T follicular helper cell (primary cell): ENCODE measurements at places on chromosomes 6 and 20.

DNA sequence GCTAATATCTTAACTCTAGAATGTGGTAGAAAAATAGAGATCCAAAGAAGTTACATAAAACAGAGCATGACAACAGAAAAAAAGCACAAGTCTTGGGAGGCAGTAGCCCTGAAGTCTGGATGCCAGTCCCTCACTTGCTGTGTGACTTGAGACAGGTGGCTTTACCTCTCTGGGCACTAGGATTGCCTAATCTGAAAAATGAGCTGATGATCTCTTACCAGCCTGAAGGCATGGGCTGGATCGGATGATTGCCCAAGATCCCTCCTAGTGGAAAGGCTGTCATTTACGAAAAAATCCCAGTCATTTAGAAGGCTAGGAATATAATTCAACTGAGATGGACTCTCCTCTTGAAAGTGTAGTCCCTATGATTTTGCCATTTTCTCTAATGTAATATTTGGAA lies 10.9 kb upstream of the GCM1 start:
- DNase-seq = no peak

DNA sequence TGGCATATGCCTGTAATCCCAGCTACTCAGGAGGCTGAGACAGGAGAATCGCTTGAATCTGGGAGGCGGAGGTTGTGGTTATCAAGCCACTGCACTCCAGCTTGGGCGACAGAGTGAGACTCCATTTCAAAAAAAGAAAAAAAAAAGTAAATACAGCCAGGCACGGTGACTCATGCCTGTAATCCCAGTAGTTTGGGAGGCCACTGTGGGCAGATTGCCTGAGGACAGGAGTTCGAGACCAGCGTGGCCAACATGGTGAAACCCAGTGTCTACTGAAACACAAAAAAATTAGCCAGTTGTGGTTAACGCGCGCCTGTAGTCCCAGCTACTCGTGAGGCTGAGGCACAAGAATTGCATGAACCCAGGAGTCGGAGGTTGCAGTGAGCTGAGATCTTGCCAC lies 1.5 kb upstream of the NINL start:
- DNase-seq = no peak

DNA sequence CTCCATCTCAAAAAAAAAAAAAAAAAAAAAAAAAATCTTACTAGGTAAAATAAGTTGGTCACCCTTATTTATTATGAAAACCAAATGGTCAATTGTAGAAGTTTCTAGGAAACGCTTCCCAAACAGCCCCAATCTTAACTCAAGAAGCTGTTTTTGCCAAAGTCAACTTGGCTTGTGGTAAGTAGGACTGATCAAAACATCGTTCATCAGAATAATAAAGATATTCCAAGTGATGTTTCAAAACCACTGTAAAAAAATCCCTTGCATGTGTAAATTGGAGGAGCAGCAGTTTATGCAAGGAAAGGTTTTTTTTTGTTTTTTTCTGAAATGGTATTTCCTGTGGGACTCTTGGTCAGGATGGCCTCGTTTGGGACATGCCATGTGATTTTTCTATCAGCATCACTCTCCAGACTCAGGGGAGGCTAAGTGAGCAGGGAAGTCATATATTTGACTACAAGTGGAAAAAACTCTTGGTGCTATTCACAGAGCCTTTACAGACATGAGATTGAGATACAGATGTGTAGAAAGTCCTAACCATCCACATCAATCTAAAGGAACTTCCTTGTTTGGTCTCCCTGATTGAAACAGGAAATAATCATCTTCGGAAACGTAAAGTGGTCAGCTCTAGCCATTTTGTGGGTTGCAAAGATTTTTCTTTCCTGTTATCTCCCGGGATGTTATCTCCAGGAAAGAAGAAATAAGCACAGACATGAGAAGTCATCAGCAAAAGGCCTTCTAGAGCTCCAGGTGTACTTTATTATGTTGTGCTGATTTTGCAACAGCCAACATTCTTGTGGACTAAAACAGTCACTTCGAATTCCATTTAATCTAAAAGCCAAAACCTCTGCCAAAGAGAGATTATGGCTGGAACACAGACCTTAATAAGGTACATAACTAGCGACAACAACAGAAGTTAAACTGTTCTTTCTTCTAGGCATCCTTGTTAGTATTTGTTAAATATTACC lies 177.8 kb downstream of the EDN1 start:
- no peak for DNase-seq

- no peak for DNase-seq
These were observed 526.8 kb downstream of the CD109 start for GRCh38 chr6:74222768-74223333.

DNA sequence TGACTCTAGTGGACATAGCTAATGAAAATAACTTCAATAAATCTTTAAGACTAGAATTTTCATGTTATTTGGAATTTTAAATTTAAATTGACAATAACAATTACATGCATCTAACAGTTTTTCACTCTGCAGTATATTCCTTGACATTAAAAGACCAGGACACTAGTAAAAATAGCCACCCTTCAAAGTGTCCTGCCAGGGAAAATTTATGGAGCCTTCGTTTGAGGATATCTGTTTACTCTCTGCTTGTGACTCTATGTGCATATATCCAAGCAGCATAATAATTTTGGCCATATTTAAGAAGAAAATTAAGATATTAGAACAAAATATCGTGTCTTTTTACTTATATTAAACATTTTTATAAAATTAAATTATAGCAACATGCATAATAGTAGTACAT lies 58.8 kb upstream of the NKAIN2 start:
- DNase-seq = no peak

DNA sequence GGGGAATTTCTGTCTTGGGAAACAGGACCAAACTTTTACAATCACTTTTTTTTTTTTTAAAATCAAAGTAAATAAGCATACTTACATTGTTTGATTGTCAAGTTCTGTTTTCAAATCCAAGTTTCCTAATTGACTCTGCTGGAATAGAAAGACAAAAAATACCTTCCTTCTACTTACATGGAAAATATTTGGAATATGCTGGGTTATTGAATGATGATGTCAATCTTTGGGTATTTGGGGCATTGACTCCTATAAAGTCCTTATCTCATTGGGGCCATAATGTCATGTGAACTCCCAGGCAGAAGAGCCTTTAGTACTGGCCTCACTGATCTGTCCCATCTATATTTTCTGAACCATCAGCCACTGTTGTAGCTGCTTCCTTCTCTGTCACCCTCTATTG lies 122.6 kb upstream of the NOX3 start:
- no peak for DNase-seq

DNA sequence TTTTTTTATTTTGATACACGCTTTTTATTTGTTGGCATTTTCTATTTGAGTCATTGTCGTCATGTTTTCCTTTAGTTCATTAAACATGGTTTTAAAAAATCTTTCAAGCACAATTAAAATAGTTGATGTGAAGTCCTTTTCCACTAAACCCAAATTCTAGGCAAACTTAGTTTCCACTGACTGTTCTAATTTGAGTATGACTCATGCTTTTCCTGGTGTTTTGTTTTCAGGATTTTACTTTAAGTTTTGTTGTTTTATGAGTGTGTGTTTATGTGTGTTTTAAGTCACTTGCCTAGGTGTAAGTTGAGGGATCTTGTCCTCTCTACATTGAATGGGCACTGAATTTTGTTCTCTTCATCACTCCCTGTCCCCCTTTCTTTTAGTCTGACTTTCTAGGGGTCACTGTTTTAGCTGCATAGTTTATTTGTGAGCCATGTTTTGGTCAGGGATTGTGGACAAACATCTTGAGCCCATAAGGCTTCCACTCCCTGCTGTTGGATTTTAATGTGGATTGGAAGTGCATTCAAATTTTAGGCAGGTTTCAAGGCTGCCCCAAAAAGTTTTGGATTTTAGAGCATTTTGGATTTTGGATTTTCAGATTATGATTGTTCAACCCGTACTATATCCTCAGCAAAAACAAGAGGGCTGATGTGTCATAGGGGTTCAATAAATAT lies 94.8 kb downstream of the CDYL start:
- no peak for DNase-seq

DNA sequence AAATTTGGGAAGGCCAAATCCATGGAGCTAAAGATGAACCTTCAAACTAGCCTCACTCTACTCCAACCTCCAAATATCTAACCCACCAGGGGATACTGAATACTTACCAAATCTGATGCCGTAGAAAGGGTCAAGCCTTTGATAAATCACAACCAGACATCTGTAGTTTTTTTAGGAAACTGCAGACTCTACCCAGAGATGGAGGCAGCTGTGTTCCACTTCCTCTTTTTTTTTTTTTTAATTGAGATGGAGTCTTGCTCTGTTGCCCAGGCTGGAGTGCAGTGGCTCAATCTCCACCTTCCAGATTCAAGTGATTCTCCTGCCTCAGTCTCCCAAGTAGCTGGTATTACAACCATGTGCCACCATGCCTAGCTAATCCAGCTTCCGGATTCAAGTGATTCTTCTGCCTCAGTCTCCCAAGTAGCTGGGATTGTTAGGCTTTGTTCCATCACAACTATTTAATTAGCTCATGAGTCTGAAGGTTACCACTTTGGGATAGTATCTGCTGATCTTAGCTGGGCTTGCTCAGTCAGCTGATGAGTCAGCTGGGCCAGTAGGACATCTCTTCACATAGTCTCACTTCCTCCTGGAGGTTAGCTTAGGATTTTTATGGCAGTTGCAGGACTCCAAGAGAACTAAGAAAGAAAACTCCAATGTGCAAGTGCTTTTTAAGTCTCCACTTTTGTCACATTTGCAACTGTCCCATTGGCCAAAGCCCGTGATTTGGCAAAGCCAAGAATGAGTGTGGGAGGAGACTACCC lies 13.3 kb downstream of the FRK start:
- no peak for DNase-seq

DNA sequence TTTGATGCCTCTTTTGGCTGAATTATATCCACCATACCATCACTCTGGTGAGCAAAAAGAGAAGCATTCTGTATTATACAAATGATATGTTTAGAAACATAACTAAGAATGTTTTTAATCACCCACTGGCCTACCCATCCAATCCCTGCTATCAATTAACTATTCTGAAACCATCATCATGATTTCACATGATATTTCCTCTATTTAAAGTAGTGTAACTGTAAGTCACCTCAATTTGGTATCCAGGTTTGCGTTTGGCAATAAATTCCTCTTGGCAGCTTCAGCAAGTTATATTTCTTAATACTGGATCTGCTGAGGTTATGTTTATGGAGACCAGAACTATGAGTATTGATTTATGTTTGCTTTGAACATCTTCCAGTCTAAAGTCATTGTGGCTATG lies 332.1 kb downstream of the UTRN start:
- no peak for DNase-seq

DNA sequence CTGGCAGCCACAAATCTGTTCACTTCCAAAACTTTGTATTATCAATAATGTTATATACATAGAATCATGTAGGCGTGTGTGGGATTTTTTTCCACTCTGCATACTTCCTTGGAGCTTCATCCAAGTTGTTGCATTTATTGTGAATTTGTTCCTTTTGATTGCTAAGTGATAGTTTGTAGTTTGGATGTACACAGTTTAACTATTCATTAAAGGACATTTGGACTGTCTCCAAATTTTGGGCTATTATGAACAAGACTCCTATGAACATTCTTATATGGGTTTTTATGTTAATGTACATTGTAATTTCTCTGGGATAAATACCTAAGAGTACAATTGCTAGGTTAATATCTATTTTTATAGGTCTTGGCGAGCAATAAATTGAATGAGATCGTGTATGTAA lies 36.2 kb upstream of the GCNT2 start:
- no peak for DNase-seq

- DNase-seq = no peak
These were observed 19.1 kb downstream of the SLX4IP start for GRCh38 chr20:10454151-10454750.

DNA sequence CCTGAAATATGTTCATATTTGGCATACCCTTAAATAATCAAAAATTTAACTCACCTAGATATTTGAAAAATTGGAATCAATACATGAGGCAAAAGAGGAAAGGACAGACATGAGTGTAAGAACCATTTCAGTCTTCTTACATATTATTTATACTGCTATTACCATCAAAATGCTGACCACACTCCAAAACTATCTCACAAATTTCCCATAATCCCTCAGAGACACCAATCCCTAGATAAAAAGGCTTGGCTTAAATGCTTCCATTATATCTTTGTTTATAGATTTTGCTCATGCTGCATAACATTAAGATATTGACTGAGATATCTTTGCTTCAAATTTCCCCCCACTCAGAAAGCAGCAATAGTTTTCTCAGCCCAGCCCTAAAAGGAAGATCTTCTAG lies 11.7 kb upstream of the NT5DC1 start:
- no peak for DNase-seq

- peak; percentile 9 for DNase-seq
These were observed 14.5 kb upstream of the WFDC12 start for GRCh38 chr20:45138561-45139300.
